ENCODE measurements at places on chromosomes 1 and 21.

- no peak for DNase-seq
Measured at GRCh38 chr21:29403301-29403700, 104.6 kb downstream of the BACH1 start.

GRCh38 chr1:185409763-185410528, 92.9 kb upstream of the IVNS1ABP start:
- no peak for DNase-seq

GRCh38 chr1:210228158-210228557, 4.4 kb upstream of the SERTAD4 start:
- DNase-seq, result no peak

GRCh38 chr1:194774535-194774934, 1588.1 kb upstream of the B3GALT2 start:
- no peak for DNase-seq

DNA sequence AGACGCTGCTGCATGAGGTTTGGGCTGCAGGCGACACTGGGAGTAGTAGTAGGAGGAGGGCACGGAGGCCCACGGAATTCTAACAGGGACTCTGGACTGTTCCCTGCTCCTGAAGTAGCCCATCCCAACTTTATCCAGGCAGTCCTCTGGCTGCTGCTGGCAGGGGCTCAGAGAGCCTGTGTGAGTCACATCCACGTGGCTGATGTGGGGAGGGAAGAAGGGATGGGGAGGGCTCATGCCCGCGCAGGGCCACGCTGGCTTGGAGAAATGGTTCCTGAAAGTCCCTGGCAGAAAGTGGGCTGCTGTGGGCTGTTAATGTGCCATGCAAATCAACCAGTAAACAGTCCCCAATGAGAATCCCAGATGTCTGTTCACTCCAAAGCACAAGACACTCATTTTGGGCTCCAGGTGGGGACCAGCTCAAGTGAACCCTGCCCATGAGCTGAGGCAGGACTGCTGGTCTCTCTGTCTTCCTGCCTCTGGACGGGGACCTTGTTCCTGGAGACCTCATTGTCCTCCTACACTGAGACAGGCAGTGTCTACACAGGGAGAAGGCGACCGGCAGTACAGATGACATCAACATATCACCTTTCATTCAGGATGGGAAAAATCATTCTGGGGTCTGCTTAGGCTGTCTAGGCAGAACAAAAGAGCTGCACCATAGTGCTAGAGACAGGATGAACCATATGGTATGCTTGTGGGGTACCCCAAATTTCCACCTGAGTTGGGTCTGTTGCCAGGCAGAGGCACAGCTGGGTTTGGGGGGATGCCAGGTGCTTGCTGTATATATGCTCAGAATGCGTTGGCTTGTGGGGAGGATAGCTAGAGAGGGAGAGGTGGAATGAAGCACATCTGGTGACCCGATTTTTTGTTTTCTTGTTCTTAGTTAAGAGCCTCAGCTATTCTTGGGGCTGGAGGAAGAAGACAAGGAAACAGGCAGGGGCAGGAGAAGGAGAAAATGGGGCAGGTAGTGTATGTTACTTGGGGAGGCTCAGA, 57.9 kb upstream of the FMOD start:
- peak; percentile 59 for DNase-seq

GRCh38 chr1:13687151-13687715, 12.8 kb upstream of the PRDM2 start:
- DNase-seq, result no peak

GRCh38 chr1:207863893-207864535, 46.9 kb downstream of the CD34 start:
- DNase-seq, result no peak

DNA sequence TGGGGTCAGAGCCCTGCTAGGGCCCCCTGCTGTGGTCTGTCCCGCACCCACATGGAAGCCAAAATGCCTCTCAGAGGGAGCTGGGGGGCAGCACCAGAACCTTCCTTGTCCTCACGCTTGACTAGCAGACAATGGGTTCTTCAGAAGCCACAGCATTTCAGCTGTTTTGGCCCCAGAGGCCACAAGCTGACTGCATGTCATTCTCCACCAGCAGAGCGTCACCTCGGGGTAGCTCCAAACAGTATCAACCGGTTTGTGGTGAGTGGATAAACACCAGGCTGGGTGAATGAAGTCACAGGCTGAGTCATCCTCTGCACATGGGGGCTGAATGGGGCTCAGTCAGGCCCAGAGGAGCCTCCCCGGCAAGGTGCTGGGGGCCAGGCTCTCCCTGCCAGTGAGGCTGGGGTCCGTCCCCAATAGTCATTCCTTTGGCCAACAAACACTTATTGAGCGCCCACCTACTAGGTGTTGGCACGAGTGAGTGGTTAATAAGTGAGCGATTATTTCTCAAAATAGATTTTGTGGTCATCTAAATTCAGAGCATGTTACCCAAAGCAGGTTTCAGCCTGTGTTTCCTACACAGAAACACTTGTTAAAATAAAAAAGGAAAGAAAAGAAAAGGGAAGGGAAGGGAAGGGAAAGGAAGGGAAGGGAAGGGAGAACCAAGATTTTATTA, 9.1 kb downstream of the OLIG1 start:
- peak; percentile 91 for DNase-seq

DNA sequence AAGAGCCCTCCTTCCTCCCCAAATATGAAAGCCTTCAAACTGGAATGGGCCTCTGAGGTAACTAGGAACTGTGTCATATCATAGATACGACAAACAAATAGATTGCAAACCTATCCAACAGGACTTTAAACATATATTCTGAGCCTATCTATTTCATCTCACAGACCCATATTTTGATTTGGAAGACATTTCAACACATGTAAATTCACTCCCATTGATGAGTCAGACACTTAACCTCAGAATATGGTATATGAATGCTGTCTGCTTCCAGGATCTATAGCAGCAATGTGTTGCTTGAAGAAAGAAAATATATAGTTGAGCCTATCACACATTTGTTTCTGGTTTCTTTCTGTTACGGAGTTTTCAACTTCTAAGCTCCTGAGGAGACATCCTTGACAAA, 221.9 kb upstream of the SAMSN1 start:
- DNase-seq, result no peak

DNA sequence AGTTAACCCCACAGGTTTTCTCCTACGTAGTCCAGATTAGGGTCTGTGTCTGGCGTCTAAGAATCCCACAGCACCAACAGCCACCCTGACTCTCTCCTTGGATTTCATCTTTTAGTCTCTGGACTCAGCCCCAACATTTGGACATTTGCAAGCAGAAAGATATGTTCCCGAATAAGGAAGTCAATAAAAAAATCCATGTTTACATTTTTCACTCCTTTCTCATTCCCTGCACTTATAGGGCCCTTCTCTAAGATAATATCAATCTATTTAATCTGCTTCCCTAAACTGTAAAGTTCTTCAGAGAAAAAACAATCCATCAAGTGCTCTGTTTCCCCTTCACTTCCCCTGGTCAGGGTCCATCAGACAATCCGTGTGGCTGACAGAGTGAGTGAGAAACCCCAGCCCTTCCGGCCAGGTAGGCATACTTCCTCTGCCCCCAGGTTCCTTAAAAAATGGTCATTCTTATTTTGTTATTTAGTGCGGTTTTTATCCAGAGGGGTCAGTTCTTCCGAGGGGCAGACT, 105.9 kb upstream of the CDC42BPA start:
- no peak for DNase-seq

- DNase-seq, result no peak
Measured at GRCh38 chr1:25990702-25991395, 7.0 kb downstream of the PAFAH2 start.

DNA sequence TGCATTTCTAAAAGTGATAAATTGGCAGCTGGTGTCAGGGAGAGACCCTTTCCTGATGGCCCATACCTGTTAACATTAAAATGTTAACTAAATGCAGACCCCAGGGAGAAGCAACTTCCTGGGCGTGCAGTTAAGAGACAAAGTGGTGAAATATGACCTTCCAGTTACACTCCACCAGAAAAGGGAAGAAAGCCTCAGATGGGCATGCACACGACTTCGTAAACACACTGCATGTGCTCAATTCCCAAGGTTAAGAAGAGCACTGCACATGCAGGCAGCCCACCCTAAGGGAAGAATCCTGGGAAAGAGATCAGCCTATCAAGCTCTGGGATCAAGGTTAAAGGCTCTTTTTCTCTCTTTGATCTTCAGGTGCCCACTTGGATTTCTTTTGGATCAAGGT, 9.7 kb upstream of the GBP6 start:
- no peak for DNase-seq

DNA sequence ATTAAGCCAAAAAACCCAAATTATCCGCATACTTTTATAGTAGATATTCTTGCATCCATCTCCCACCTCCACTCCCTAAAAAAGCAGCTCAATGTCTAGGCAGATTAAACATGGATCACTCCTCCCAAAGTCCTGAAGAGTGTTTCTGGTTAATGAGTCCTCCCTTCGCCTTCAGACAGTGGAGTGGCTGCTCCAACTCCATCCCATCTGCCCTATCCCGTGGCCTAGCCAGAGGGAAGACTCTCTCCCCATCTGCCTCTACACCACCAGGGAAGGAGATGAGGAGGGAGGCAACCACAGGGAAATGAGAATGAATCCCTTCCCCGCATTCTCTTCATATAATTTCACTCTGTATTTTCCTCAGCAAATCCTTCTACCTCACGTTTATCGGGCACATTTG, 103.8 kb downstream of the SLC45A1 start:
- DNase-seq, result no peak

DNA sequence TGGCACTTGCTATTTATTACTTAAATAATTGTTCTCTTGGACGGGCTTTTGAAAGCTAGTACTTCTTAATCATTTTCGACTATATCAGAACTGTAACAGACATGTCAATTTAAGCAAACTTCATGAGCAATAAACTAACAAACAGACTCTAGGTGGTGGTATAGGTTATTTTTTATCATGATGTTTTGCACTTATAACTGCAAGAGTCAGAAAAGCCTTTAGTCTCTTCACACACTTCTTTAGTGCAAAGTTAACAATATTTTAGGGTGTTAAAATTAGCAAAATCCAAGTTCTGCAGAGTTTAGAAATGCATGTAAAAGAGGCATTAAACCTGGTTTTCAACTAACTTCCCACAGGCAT, 2.2 kb downstream of the NRIP1 start:
- DNase-seq, result no peak

DNA sequence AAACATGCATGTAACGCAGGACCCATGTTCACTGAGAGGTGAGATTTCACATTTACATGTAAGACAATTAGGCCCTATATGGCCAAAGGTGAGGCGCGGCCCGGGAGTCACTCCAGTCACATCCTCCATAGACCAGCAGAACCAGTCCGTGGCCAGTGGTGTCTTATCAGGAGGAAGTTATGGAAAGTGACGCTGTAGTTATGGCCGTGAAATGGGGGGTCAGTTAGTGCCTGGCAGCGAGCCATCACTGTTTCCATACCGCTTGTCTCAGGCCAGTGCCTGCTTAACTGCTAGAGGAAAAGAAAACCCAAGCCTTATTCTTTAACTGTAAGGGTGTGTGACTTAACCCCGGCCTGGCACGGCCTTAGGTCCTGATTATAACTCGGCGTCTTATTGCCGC, 6.1 kb downstream of the C1orf159 start:
- no peak for DNase-seq

DNA sequence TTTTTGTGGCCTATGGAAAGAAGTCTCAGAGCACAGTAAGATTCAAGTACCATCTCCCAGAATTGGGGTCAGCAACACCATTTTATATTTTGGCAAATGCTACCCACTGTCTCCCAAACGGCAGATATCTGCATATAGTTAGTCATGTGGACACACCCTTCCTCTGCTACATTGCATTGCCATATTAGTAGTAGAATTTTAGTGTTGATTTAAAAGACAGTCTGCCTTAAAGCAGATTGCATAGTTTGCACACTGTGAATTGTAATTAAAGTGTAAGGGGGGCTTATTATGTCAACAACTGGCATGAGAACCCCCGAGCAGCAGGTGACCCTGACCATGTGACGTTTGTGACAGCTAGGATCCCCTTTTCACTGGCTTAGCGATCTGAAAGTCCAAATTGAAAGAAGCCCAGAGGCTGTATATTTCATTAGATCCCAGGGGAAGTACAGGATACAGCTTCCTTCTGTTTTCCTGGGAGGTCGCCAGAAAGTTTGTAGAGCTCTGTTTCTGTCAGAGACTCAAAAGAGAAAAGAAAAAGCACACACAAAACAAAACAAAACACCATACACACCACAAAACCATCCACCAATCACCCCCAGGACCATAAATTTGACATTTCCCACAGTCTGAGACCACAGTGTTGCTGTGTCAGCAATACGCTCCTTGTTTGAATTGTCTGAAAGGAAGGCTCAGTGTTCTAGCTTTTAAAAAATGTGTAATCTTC, 172.4 kb downstream of the NFIA start:
- no peak for DNase-seq

GRCh38 chr21:25461725-25462124, 145.6 kb downstream of the MRPL39 start:
- no peak for DNase-seq

DNA sequence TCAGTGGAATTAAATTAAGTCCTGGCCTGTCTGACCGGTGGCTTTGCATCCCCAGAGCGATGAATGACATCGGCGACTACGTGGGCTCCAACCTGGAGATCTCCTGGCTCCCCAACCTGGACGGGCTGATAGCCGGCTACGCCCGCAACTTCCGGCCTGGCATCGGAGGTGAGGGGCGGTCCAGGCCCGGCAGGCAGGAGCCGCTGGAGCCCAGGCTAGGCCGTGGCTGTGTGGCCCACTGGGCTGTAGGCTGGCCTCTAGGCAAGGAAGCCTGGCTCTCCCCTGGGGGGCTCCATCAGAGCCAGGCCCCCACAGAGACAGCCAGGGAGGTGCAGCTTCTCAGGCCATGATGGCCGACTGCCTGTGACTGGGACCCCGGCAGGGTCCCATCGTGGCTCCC, 5.7 kb downstream of the GABRD start:
- DNase-seq, result no peak

GRCh38 chr1:237000191-237000590, 4.0 kb downstream of the MT1HL1 start:
- no peak for DNase-seq

GRCh38 chr1:28648008-28648473, 359 bp upstream of the RNU11 start:
- peak; percentile 86 for DNase-seq

DNA sequence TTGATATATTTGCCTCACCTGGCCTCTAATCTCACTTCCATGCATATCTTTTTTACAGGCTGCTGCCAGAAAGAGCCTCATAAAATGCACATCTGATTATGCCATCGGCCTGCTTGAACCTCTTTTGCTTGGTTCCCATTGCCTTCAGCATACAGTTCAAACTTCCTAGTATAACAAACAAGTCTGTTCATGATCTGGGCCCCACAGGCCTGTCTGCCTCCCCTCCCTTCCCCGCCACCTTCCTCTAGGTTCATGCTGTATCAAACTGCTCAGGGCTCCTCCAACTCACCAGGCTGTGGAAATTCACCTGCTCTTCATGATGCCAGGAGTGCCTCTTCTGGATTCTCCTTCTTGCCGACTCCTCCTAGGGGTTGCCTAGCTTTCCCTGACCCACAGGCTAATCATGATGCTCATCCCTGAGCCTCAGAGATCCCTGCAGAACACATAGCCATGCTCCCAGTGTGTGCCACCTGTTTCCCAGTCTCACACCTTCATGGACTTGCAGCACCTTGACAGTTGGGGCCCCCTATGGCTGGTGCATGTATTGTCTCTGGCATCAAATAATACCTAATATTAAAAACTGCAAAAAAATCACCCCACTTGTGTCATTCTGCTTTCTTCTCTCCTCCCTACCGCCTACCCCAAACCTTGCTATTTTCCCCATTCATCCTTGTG, 33.7 kb upstream of the CD2 start:
- DNase-seq, result no peak

Data from caudate nucleus (tissue), 63 donors.